IPS-NIHi11 (cell line): ENCODE measurements at places on chromosomes 3 and 15.

- no peak for DNase-seq
Measured at GRCh38 chr3:185976100-185976499, 38.3 kb upstream of the TRA2B start.

GRCh38 chr15:73631915-73632669, 1.1 kb downstream of the NPTN start:
- DNase-seq, result peak; percentile 40

- DNase-seq, result no peak
Measured at GRCh38 chr3:73772076-73772886, 147.5 kb upstream of the PDZRN3 start.

- DNase-seq, result no peak
Measured at GRCh38 chr3:5191555-5192304, 4.2 kb downstream of the EDEM1 start.

DNA sequence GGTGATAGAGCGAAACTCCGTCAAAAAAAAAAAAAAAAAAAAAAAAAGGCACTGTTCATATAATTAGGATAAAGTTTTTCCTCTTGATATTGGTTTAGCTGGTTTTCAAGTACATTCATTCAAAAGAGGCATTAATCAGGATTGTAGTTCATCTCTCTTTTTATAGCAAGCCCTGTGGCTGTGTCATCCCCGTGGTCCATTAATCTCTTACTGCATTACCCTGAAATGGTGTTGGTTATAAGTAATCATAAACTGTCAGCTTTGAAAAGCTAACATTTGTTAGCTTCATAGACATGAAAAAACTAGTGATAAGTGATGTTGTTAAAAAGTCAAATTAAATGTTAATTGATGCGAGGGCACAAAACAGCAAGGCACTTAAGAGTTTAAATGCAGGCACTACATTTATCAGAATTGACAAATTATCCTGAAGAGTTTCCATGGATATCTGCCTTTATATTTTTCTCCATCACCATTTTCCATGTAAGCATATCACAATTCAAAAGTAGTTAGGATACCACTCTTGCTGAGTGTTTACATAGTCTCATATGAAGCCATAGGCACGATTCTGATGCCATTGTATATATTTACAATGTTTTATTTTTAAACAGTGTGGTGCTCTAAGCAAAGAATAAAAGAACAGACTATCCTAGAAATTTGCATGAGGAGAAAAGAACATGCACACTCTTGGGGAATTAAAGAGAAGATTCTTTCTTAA, 193.1 kb downstream of the OTOL1 start:
- DNase-seq, result no peak

DNA sequence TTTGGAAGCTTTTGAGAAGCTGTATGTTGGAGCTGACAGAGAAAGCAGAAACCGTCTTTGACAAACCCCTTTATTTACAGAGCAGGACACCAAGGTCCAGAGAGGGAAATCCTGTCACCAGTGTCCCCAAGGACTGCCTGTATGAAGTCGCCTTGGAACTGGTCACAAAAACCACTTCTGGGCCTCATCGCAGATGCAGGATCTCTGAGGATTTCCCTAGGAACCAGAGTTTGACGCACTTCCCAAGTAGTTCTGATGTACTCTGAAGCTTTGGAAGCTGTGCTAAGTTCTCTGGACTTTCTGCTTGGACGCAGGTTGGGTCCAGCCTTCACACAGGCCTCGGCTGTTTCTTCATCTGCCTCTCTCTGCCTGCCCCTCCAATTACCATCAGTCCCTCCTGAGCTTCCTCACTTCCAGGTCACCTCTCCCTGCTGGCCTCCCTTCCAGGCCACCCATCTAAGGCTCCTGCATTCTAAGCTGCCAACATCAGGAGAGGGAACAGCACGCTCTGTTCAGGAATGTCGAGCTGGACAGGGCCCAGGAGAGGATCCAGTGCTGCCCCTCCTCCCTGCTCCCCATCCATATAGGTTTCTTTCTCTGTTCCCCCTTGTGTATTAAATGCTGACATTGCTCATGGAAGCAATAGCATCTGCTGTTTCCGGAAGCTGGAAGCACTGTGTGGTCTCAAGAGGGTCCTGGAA, 270.8 kb downstream of the OPA1 start:
- DNase-seq, result no peak

DNA sequence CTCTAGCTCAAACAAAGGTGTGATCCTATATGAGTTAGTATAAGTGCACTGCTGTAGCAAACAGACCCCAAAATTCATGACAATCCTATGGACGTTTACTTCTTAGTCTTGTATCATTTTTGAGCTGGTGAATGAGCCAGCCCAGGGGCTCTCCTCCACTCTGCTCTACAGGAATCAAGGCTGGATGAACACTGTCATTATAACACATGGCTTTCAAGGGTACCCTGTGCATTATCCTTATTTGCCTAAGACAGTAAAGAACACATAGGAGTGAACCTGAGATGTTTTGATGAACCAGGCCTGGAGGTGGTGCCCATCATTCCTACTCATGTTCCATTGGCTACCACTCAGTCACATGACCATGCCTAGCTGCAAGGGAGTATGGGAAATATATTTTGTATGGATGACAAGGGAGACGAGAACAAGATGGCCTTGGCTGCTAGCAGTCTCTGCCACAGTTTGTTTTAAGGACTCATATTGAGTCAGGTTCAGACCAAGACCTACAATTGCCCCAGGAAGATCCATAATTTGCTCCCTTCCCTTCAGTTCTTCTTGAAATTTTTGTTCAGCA, 107.4 kb upstream of the HES1 start:
- DNase-seq, result no peak

DNA sequence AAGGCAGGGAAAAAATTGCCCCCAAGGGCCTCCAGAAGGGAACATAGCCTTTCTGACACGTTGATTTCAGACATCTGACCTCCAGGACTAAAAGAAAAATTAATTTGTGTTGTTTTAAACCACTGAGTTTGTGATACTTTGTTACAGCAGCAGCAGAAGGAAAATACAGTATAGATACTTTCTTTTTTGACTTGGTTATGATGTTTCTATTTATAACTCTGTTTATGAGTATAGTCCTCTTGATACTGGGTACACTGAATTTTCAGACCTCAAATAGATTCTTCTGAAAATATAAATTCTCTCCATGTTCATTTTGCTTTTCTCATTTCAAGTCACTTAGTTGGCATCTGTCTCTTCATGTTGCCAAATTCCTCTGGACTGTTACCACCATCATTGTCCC, 44.4 kb upstream of the ST3GAL6 start:
- DNase-seq, result no peak

- DNase-seq, result no peak
Measured at GRCh38 chr15:68408971-68409370, 23.0 kb downstream of the ITGA11 start.

DNA sequence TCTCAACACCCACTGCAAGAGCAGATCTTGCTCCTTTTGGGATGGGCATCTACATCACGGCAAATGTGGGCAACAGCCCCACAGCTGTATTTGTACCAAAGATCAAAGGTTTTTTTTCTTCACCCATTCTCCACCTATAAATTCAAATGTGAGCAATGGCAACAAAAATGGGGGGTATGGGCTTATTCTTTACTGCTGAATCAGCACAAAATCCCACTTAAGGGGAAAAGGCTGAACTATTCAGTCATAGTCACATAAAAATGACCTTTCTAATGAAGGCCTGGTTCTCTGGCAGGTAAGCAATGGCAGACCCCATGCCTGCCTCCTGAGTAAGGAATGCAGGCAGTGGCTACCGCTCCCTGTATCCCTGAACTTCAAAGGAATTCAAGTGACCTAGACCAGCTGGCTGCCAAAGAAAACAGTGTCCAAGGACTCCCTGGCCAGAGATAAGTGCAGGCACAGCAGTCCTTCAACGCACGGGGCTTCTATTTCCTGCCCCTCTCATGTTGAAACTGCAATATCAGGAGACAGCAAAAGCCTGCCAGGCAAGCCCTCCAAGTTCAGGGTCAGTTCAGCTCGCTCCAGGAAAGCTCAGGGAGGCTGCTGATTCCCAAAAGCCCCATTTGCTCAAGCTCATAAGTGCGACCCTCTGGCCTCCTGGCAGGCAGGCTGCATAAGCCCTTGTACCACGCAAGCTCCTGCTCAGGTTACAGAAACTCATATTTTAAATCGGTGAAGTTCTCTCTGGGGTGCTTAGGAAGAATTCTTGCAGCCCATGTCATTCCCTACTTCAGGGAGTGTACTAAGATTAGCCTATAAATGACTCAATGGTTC, 134.1 kb downstream of the PDZRN3 start:
- peak; percentile 54 for DNase-seq

DNA sequence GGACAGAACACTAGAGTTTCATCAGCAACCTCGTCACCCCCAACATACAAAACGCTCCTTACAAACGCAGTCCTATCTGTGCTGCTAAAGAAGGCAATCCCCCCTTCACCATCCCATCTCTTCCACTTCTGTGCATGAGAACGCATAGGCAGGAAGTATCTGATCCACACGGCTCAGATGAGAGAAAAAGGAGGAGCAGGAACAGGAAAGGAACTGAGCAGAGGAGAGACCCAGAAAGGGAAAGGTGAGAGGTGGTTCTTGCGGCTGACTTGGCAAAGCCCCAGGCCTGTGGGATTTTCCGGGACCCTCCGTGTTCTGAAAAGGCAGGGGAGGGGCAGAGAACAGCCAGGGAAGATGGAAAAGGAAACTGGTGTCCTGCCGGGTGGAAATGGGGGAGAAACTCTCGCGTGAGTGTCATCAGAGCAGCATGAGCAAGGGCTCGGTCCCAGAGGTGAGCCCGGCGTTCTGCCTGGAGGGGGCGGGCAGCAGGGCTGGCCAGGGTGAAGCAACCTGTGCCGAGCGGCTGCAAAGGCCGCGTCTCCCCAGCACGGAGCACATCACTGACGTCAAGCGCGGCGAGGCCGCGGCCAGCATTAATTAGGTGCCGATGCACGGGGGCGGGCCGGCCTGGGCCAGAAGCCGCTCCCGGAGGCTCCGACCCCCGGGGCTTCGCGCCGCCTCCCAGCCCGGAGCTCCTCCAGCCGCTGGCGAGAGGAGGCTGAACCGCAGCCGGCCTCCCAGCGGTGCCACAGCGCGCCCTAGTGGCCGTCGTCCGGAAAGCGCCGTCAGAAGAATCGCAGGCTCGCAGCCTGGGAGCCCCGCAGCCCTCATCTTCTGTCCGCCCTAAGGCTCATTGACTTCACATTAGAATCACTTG, 35.8 kb downstream of the CPN2 start:
- peak; percentile 97 for DNase-seq

- no peak for DNase-seq
Measured at GRCh38 chr3:105830836-105831235, 38.0 kb downstream of the CBLB start.

GRCh38 chr3:158111861-158112260, 2.0 kb downstream of the RSRC1 start:
- no peak for DNase-seq

DNA sequence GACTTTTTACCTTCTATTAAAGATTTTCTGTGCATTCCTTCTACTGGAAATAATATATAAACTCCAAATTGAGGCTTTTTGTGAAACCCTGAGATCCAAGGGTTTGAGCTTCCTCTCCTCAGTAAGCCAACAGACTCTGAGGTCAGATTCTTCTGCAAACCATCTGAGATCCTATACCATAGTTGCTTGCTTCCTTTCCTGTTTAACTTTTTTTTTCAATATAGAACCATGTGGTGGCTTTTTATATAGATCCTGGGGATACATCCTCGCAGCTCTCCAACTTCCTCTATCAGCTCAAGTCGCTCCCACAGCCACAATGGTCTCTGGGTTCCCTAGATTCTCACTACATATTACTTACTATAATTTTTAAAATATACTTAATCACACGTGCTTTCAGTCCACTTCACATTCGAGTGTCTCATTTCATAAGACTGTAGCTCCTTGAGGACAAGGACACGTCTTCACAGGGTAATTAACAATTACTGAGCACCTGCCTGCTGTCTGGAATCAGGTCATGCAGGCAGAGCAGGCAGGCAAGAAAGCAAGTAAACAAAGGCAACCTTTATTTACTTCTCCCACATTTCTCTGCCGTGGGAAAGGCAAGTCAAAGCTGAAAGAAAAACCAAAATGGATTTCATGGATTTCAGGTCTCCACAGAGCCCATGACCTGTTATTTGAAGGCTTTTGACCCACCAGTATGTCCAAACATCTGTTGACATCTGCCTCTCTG, 941.5 kb downstream of the FHIT start:
- DNase-seq, result no peak

DNA sequence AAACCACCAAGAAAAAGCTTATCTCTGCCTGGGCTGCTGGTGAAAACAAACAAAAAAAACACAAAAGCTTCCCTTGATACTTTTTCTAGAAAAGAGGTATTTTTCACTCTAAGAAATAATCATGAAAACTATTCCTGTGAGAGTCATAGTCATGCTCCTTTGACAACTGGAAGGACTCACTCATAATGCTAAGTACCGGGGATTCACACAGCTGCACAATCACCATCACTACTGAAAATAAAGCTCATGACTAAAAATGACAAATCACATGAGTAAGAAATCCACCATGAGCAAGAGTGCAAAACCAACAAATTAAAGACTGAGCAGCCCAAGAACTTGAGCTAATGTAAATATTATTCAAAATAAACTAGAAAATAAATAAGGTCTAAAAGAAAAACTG, 10.6 kb upstream of the POU1F1 start:
- no peak for DNase-seq

GRCh38 chr3:17192995-17193394, 308.2 kb downstream of the PLCL2 start:
- no peak for DNase-seq

GRCh38 chr3:15815696-15816095, 17.9 kb upstream of the ANKRD28 start:
- DNase-seq, result no peak

DNA sequence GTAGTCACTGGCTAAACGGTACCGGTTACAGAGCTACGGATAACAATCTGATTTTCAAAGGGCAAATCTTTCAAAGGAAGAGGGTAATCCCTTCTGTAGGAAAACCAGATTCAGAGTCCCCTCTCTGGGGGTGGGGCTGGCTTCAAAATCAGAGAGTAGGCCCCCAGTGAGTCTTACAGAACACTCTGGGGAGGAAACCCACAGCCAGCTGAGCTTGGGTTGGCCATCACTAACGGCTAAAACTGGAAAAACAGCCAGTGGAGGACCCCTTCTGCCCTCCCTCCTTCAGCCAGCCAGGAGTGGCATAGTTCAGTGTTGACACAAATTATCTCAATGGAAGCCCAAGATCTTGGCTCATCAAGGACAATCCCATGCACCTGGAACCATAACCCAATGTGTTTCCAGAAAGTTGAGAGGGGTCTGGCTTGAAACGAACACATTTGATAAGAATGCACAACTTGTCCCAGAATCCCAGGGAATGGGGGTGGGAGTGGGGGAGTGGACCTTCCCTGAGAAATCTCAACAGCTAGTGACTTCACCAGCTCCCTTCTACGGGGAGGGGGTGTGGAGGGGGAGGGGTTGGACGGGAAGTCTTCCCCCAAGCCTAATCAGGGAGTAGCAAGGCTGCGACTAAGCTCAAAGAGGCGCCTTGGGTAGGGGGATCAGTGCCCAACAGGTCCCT, 1.0 kb downstream of the RASL12 start:
- DNase-seq, result peak; percentile 31

DNA sequence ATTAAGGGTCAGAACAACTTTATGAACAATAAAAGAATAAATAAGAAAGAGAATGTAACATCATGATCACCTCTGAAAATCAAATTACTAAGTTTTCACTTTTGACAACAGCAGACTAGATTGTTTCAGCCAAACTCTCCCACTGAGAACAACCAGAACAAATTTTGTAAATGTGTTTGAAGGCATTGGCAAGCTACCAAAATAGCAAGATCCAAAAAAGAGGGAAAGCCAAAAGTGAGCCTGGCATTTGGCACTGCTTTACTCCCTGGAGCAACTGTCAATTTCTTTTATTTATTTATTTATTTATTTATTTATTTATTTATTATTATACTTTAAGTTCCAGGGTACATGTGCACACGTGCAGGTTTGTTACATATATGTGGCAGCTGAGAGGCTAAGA, 67.2 kb downstream of the CFAP44 start:
- no peak for DNase-seq
